ENCODE measurements at places on chromosomes 5 and 9. TPM values are rescaled to one million over a fixed set of nuclear protein-coding genes. Genes with fewer than 3 reads are reported as not detected.

The SVEP1 gene
- total RNA-seq: 9.9 TPM

The LRRC14B gene
- not detected for total RNA-seq

The NINJ1 gene
- 51.0 TPM for total RNA-seq

The CCDC192 gene
- total RNA-seq: not detected

The TAF1L gene
- not detected for total RNA-seq

The DDX4 gene
- not detected for total RNA-seq

The MEGF10 gene
- total RNA-seq: not detected

The NHP2 gene
- total RNA-seq: 327 TPM

The PCDHAC2 gene
- total RNA-seq: 12.3 TPM

The PIP5K1B gene
- 0.16 TPM for total RNA-seq

The HINT1 gene
- 575 TPM for total RNA-seq

The SLC1A1 gene
- not detected for total RNA-seq

The FAM153A gene
- not detected for total RNA-seq

The PRR7 gene
- total RNA-seq: 15.0 TPM

The LCN1 gene
- not detected for total RNA-seq
